Mucosa of descending colon (tissue), 3 donors: ENCODE measurements at places on chromosomes 1 and 21. TPM values are rescaled to one million over a fixed set of nuclear protein-coding genes. Genes with fewer than 3 reads are reported as not detected.

NBPF11 gene
- total RNA-seq = 12.4 TPM

PLXNA2 gene
- total RNA-seq = 70.6 TPM

RGS7 gene
- not detected for total RNA-seq

MANEAL gene
- total RNA-seq = 6.5 TPM

XKR8 gene
- 8.2 TPM for total RNA-seq

KCNA2 gene
- total RNA-seq = 4.7 TPM

SLC44A5 gene
- total RNA-seq = 1.6 TPM

KCNQ4 gene
- 13.0 TPM for total RNA-seq

DNA sequence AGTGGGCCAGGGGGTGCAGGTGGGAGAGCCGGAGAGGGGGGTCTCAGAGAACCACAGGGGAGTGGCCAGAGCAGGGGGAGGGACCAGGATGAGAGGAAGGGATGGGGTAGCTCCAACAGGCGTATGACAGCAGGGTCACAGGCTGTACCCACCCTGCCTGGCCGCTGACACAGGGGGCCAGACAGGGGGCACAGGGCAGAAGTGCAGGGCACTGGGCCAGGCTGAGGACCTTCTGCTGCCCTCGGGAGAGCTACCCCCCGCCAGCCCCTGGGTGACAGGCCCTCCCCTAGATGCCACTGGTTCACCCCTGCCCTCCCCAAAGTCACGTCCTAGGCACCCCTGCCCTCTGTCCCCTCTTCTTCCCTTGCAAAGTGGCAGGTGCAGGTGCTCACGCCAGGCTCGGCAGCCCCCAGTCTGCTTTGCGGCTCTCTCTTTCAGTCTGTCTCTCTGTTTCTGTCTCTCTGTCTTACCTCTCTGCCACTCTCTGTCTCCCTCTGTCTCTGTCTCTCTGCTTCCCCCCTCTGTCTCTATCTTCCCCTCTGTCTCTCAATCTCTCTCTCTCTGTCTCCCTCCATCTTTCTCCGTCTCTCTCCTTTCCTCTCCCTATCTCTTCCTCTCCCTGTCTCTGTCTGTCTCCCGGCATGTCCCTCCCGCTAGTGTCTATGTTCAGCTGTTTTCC, 48.5 kb downstream of the WNT9A start:
- DNase-seq = peak; percentile 12

GRCh38 chr1:52628614-52629324, 4.2 kb upstream of the SHISAL2A start:
- no peak for DNase-seq

- DNase-seq = no peak
These were observed 51.7 kb downstream of the WLS start for GRCh38 chr1:68180441-68181164.

GRCh38 chr1:193066606-193067005, 7.2 kb downstream of the RO60 start:
- DNase-seq = no peak

GRCh38 chr1:216310776-216311175, 112.5 kb downstream of the USH2A start:
- no peak for DNase-seq

DNA sequence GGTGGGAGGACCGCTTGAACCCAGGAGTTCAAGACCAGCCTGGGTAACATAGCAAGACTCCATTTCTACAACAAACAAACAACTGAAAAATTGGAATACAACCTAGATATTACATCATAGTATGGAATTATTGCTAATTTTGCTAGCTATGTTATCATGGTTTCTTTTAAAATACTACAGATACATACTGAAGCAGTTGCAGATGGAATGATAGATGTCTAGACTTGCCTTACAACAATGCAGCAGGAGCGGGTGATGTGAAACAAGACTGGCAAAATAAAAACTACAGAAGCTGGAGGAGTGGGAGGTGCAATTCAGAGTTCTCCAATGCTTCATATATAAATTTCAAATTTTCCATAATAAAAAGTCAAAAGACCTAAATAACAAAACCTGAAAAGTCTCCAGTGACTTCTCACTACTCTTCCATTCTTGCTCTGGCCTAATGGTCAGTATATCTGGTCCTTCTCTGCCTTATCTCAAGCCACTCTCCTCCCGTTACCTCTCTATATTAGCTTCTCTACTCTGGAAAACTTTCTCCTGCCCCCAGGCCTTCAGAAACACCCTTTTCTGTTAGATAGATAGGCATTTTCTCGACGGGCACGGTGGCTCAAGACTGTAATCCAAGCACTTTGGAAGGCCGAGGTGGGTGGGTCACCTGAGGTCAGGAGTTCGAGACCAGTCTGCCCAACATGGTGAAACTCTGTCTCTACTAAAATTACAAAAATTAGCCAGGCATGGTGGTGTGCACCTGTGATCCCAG, 28.5 kb upstream of the TMEM200B start:
- DNase-seq = no peak

DNA sequence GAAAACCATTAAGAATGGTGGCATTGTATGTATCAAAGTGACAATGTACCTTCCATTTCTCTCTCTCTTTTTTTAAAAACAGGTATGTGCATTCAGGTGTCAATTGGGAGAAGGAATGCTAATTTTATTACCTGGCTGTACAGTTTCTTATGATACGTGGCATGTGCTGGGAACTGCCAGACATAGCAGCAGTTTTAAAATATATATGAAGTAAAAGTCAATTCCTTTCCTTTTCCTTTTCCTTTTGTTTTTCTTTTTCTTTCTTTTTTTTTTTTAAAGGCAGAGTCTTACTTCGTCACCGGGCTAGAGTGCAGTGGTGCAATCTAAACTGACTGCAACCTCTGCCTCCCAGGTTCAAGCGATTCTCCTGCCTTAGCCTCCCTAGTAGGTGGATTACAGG, 37.0 kb downstream of the SPEN start:
- no peak for DNase-seq

- DNase-seq = no peak
These were observed 45.7 kb downstream of the CAPZB start for GRCh38 chr1:19439464-19440171.

DNA sequence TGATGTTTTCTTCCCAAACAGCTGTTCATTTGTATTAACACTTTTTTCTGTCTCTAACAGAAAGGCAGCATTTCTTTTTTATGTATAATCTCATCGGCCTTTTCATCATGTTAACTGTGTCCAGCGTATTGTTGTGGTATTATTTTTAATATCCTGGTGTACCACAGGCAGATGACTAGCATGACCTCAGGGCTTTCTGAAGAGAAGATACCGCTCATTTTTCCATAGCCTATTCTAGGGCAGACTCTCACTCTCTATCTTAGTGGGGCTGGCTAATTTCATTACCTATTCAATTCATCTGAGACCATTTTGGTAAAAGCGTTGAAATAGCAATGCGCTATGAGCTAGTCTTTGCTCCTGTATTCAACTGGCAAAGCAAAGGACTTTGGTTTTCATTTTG, 209.9 kb downstream of the SDCCAG8 start:
- DNase-seq = no peak

DNA sequence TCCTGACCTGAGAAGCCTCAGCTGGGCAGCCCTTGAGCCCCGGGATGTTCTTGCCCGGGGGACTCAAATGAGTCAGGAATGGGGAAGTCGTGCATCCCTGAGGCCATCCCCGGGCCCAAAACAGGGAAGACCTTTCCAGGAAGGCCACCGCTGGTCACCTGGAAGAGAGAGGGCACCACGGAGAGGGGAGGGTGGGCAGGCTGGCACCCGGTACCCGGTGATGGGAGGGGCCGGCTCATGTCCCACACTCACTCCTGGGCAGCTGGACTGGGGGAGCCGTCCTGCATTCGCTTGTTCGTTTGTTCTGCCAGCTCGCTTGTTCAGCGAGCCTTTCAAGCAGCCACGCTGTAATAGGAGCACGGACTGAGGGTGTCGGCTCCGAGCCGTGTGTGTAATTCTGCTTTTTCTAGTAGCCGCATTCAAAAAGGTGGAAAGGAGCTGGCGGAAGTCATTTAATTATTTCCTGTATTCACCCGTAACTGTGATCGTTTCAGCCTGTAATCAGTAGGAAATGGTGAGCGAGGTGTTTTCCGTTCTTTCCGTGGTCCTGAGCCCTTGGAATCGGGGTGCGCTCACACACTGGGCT, 48.4 kb upstream of the CCDC27 start:
- no peak for DNase-seq

GRCh38 chr1:31166462-31166861, 73.2 kb downstream of the NKAIN1 start:
- DNase-seq = no peak

GRCh38 chr1:78086697-78087096, 40.9 kb downstream of the GIPC2 start:
- DNase-seq = no peak

- DNase-seq = no peak
These were observed 48.9 kb downstream of the INKA2 start for GRCh38 chr1:111690306-111690617.

DNA sequence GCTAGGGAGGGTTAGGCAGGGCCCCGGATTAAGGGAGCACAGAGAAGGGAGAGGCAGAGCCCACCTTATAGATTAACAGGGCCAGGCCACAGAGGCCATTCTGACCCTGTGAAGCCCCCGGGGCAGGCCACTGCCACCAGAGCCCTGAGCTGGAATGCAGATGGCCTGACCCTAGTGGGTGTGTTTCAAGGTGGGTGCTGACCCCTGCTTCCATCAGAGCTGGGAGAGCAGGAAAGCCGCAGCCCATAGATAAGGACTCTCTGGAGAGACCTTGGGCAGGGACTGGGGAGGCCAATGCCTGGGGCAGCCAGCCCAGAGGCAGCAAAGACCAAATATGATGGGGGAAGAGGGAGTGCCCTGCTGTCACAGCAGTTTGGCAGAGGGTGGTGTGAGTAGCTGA, 35.9 kb downstream of the NCMAP start:
- DNase-seq = no peak
